H4 (cell line): ENCODE measurements at places on chromosomes 7 and 10. TPM values are rescaled to one million over a fixed set of nuclear protein-coding genes. Genes with fewer than 3 reads are reported as not detected.

GRCh38 chr10:45561952-45562351 is 110.6 kb downstream of the ZFAND4 start:
- no peak for DNase-seq

DNA sequence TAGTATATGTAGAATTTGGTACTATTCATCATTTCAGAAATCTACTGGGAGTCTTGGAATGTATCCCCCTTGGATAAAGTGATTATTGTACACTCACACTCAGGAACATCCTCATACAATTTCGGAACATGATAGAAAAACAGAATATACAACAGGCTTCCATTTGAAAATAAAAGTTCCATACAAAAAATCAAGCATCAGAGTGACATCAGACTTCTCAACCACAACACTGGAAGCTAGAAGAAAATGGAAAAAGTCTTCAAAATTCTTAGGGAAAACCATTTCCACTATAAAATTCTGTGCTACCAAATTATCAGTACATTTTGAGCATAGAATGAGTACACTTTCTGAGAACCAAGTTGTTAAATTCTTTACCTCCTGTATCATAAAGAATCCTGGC is 8.8 kb downstream of the LYZL1 start:
- DNase-seq = no peak

DNA sequence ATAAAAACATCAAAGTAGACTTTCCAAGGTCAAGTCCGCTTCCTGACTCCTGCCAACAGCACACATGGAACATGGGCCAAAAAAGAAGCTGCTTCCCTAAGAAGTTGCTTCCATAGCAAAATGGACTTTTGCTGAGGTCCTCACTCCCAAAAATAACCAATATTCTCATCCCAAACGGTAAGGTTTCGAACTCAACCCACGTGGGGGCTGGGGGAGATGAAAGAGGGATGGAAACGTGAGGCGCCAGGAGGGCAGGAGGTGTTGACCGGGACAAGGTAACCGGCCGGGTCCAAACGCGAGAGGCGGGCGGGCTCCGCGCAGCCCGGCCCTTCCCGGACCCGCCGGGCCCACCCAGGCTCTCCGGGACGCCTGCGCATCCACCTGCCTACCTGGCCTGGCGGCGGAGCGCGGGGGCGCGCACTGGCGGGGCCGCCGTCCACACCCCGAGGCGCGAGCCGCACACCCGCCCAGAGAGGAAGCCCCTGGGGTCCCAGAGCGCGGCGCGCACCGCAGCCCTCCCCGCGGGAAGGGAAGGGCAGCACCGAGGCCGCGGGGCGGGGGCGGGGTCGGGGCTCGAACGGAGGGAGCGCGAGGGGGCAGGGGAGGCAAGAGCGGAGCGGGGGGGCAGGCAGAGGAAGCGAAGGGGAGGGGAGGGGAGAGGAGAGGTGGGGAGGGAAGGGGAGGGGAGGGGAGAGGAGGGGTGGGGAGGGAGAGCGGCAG is 742 bp downstream of the LMBR1 start:
- peak; percentile 37 for DNase-seq

- DNase-seq = no peak
These were observed 620 bp downstream of the SLK start for GRCh38 chr10:103967448-103968071.

- peak; percentile 90 for DNase-seq
These were observed 845.0 kb downstream of the CNTNAP2 start for GRCh38 chr7:146961617-146962016.

- DNase-seq = peak; percentile 83
These were observed 4.6 kb upstream of the TWIST1 start for GRCh38 chr7:19121977-19122588.

DNA sequence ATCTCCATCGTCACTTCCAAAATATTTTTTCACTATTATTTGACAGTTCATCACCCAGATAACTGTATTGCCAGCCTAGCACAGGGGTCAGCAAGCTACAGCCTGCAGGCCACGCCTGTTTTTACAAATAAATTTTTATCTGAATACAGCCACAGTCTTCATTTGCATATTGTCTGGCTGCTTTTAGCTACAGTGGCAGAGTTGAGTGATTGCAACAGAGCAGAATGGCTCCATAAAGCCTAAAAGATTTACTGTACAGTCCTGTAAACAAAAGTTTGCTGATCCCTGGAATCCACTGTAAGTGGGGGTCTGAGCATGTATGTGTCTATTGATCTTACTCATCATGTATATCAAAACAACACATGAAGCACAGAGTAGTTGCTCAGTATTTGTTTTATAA is 45.9 kb upstream of the GNAI1 start:
- DNase-seq = peak; percentile 69

DNA sequence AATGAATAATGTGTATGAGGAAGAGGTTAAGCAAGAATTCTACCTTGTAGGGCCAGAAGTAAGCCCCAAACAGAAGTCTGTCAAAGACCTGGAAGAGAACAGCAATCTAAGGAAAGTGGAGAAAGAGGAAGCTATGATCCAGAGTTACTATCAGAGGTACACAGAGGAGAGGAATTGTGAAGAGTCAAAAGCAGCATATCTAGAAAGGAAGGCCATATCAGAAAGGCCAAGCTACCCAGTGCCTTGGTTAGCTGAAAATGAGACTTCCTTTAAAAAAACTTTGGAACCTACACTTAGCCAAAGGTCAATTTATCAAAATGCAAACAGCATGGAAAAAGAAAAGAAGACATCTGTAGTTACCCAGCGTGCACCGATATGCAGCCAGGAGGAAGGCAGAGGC is 42.7 kb upstream of the GAD2 start:
- no peak for DNase-seq

OR2A42 gene
- total RNA-seq = not detected in 2 replicates

WDR11 gene
- 27.0 and 35.7 TPM in 2 replicates for total RNA-seq

CYP26A1 gene
- not detected in 2 replicates for total RNA-seq

NME8 gene
- total RNA-seq = not detected in 2 replicates

LRRC18 gene
- total RNA-seq = 0.06 TPM in 1 of 2 replicates, not detected in the other

UCMA gene
- not detected in 2 replicates for total RNA-seq

NUP205 gene
- total RNA-seq = 97.7 and 113 TPM in 2 replicates

GIMAP4 gene
- 0.12 TPM in 1 of 2 replicates, not detected in the other for total RNA-seq

NET1 gene
- 12.6 and 13.0 TPM in 2 replicates for total RNA-seq
